ENCODE measurements at places on chromosomes 4 and X.

DNA sequence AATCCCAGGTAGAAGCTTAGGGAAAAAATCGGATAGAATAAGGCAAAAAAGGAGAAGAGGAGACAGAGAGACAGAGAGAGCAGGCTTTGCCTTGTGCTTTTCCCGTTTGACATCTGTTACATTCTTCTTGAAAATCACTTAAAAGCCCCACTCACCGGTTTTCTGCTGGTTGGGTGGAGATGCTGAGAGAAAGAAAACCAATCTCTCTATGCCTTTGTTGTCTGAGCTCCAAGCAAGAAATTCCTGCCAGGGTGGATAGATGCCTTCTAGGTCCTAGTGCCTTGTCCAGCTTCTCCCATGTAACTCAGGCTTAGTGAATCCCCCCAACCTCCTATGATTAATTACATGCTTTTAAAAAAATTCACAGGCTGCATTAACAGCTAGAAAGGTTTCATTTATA, at the start of gene DCX:
Gene DCX (minus strand): TSS at position 210 of the 400 bp plus-strand sequence. CDS start 1,794 bp downstream, outside the sequence.
- no peak for DNase-seq

DNA sequence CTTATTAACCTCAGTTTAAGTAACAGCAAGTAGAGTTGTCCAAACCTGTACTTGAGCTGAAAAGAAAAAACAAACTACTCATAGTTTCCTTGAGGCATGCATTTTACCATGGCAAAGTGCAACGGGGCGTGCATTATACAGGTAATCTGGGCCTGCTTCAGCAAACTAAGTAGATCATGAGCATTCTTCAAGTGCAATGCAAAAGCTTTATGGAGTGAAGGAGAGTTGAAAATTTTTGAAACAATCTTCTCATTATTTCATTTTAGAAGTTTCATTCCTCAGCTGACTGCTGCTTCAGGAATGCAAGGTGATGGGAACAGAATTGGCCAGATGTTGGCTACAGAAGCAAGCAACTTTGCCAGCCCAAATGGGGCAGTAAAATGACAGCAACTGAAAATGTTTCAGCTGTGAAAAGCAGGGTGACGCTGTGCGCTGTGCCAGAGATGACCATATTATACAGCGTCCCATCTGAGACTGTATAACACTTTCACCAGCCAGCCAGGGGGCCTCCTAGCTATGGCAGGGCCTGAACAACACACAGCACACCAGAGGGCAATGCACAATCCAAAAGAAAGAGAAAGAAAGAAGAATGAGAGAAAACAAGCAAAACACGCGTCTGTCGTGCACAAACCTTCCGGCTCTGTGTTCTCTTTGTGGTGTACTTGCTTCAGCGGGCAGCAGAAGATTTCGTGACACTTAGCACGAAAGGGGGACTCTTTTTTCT, 145.5 kb upstream of the FGF13 start:
- DNase-seq: no peak

- DNase-seq: no peak
These were observed 38.4 kb downstream of the GRSF1 start for GRCh38 chr4:70801265-70801809.

DNA sequence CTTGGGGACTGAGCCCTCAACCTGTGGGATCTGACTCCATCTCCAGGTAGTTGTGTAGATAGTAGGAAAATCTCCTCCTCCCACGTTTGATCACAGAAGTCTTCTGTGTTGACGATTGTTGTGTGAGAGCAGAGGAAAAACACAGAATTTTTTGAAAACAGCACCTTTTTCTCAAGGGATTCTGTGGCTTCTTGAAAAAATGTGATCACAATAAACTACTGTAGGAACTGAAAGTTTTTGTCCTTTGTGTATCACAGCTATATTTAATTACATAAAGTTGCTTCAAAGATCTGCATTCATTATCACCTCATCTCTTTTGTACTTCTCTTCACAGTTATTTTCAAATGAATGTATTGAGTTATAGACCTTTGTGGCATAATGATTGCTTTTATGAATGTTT, 85.1 kb downstream of the AFF1 start:
- DNase-seq: no peak

GRCh38 chr4:155473420-155474095, 96.8 kb upstream of the MAP9 start:
- DNase-seq: no peak

DNA sequence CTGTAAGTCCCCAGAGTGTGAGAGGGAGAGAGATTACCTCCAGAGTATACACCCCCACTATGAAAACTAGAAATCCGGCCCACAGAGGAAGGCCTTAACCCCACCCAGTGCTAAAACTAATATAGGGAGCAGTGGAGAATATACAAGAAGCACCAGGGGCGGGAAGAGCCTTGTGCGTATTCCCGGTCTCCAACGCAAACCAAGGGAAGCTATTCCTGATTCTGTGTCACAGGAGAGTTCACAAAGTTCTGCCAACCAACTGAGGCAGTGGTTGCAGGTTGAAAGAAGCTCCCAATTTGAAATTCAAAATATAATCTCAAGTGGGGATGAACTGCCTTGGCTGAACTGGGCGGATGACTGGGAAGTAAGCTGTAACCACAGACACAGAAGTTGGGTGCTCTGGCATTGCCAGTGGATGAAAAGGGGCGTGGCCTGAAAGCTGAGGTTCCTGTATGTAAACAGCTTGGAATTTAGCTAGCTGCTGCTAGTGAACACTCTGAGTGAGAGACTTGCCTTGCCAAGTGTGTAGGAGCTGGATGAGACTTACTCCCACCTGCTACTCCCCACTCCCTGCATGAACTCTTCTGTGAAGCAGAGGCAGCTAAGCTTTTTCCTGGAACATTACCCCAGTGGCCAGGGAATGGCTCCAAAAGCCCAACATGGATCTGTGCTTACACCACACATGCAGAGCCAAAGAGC, 32.7 kb downstream of the ELF2 start:
- DNase-seq: peak; percentile 54

DNA sequence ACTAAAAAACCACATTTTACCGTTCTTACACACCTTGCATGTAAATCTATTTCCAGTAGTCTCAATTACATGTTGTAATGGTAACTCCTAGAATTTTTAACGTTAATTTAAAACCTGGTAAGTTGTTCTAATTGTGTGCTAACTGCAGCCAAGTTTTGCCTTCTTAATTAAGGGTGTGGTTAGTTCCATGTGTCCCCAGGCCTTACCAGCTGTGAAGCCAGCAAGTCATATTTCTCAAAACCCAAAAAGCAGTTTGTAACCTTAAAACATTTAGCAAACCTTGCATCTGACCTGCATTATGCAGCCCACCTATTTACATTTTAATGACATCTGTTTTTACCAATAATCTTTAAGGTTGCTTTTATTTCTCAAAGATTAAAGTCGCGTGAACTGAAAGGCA, 18.4 kb upstream of the FAM47E start:
- DNase-seq: no peak

DNA sequence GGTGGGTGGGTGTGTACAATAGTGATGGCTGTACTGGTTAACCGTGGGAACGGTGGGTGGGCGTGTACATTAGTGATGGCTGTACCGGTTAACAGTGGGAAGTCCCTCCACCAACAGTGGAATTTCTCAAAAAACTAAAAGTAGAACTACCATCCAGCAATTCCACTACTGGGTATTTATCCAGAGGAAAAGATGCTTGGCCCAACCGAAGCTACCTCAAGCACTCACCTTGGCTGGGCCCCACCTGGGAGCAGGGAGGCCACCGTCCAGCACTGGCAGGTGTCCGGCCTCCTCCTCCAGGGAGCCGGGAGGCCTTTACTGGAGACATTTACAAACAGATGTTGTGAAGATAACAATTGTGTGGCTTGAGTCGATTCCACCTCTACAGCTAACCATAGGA, 6.0 kb upstream of the MAEA start:
- no peak for DNase-seq

GRCh38 chrX:77977095-77977494, 7.7 kb upstream of the PGAM4 start:
- no peak for DNase-seq

DNA sequence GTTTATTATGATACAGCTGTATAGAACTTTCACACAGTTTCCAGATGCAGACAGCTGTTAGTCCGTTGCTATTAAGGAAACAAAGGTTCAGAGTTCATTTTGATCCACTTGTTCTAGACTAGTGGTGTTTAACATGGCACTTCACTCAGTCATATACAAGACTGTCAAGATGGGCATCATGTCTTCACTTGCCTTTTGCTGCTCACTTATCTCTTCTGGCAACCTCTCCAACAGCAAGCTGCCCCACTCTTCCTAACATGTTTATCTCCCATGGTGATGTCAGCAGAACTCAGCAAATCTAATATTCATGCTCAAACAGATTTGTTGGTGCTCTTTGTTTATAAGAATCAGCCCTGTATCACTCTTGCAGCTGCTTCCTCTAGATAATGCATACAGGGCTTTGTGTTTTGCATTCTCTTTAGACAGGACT, 236.2 kb upstream of the HAND2 start:
- no peak for DNase-seq

- no peak for DNase-seq
These were observed 65.4 kb downstream of the NKX6-1 start for GRCh38 chr4:84433633-84434222.

Measured in NB4 (cell line).